ENCODE measurements at places on chromosomes 4 and X.

DNA sequence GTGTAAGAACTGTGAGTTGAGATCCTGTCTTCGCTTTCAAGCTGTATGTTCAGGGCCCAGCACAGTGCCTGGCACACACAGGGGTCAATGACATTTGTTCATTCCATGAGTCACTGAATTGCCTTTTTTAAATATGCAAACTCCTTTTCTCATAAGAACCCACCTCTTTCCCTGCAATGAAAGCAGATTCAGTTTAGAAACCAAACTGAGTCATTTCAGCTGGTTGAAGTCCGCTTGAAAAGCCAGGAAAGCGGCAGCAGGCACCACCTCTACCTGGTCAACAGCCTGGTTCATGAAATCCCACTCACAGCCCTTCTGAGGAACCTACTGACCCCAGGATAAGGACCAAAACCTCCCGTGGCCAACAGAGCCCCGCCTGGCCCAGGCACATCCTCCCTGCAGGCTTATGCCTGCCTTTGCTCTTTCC lies 4.5 kb upstream of the C1QTNF7 start:
- no peak for DNase-seq

GRCh38 chr4:106266201-106266600 lies 49.8 kb downstream of the TBCK start:
- no peak for DNase-seq

DNA sequence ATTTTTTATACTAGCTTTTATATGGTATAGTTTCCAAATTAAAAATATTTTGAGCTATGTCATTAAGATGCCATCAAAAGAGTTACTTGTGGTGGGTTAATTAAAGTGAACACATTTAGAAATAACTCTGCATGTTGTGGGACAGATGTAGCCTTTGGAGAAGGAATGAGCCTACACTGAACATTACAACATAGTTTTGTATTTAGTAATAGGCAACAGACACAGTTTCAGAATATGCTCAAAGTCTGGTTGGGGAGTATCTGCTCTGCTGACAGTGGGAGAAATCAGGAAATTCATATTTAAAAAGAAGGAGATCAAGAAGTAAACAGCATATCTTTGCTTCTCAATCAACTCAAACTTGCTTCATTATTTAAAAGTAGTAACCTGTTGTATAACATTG lies 23.7 kb downstream of the EMCN start:
- DNase-seq, result no peak

DNA sequence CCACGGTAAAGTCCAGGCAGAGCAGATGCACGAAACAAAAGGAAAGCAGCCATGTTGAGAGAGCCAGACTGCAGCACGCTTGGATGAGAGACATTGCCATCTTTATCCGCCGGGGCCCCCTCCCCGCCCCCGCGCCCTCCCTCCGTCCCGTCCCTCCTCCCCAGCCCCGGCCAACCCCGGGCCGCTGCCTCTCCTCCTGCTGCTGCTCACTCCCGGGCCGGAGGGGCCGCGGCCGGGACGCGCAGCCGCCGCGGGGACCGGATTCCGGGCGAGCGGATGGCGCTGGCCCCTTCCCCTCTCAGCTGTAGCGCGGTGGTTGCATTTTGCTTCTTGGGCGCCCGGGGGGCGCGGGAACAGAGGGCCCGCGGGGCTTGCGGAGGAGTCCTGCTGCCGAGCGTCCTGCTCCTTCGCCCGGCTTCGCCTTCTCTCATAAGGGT lies 542 bp downstream of the RNF150 start:
- DNase-seq, result no peak

DNA sequence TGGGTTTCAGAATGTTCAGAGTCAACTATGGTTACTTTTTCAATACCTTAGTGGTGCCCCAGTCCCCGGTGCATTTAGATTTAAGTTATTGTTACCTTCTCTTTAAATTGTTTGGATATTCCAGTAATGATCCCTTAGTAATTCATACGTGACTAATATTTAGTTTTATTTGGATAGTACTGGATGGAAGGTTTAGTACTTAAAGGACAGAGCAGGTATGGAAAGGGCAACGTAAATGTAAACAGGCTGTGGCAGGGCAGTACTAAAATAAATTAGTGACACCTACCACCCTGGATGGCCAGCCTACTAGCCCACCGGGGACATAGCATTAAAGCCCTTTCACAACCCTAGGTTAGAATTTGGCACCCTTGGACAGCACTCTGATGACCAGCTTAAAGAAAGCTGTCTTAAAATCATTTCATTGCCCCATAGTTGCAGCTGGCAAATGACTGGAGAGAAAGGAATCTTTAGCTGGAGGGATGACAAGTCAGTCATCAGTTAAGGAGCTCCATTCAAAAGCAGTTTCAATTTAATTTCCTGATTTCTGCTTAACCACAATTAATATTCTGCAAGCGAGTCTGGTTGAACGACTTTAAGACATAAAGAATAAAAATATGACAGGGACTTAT lies 16.4 kb downstream of the PLP1 start:
- DNase-seq, result no peak

DNA sequence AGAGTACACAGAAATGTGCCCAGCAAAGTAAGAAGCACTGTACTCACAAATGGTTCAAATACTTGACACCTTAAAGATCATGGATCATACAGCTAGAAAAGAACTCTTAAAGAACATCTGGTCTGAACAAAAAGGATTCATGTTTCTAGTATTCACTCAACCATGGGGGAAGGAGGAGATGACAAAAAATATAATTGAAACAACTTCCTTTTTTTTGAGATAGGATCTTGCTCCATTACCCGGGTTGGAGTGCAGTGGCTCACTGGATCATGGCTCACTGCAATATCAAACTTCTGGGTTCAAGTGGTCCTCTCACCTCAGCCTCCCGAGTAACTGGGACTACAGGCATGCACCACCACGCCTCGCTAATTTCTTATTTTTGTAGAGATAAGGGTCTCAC lies 6.0 kb downstream of the DHX15 start:
- DNase-seq, result no peak

DNA sequence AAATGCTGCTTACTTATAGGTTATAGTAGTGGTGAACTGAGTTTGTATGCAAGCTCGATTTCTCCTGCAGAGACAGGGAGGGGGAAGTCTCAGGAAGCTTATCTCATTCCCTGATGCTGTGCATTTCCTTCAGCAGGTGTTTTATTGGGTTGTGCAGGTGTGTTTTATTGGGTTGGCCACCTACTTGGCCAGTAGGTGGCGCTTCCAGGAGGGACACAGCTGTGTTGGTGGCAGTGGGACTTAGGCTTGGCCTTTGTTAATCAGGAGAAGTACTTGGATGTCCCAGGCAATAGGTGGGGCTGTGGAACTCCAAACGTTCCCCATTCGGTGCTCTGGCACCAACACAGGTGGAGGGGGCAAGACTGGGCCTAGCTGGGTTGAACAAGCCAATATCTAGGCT lies 196.0 kb upstream of the DCAF8L1 start:
- DNase-seq, result no peak

DNA sequence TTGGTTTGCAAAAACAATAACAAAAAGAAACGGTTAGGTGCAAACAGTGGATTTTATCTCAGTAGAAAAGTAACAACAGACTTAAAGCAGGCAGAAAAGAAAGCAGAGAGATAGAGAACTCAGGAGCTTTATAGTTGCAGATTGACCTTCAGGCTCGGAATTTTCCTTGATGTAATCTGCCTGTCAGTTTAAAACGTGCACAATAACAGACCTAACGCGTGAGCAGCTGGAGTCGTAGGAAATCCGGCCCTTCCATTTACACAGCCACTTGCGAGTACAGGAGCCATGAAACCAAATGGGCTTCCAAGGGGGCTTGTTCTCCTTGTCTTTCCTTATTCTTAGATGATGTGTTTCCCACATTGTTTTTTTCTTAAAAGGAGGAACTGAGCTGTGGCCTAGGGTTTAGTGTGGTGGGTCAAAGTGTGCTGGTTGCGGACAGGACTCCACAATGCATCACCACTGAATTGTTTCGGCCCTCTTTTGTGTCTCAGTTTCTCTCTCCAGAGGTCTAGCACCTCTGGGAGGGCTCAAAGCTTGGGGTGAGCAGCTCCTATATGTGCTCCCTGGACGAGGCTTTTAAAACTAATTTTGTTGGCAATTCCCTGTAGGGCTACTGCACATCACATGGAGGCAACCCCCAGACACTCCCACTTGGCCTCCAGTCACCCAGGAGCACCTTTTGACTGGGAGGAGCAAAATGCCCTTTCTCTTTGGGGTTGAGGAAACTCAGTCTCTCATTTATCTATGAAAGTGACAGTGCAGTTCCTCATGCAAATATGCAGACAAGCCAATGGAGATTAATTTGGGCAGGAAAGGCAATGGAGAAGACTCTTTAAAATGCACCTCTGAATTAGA lies 13.9 kb upstream of the MPP1 start:
- DNase-seq, result no peak

DNA sequence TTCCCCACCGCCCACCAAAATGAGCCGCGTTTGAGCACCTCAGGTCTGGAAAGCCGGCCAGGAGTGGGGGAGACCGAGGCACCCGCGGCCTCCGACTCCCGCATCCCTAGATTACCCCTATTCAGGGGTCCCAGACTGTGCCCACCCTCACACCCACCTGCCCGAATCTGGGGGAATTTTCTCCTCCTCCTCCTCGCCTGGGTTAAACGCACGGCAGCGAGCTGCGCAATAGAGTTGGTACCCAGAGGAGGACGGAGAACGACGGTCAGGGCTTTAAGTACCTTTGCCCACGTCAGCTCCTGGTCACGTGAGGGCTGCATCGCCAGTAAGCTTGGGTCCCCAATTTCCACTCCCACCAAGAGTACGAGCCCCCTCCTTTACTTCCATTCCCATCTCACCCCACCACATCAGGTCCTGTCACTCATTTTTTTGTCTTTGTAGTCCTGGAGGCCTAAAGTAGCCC lies at the start of gene ARMCX2:
TSS of gene ARMCX2 (minus strand) at position 250 of the 463 bp plus-strand sequence. CDS start 2,262 bp downstream, outside the sequence.
- no peak for DNase-seq

DNA sequence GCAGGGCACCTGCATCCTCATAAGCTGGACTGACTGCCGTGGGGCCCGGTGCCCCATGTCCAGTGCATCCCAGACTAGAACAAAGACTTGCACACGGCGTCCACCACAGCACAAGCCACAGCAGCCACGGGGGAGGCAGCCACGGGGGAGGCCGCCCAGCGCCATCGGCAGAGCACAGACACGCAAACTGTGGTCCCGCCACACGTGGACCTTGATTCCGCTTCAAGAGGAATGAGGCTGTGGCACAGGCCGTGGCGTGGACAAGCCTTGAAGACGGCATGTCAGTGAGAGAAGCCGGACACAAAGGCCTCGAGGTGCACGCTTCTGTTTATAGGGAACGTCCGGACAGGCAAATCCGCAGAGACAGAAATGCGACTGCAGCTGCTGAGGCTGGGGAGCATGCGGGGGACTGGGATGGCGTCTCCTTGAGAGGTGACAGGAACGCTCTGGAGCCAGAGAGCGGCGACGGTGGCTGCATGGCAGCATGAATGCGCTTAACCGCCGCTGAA lies 10.1 kb upstream of the CPLX1 start:
- DNase-seq, result no peak

DNA sequence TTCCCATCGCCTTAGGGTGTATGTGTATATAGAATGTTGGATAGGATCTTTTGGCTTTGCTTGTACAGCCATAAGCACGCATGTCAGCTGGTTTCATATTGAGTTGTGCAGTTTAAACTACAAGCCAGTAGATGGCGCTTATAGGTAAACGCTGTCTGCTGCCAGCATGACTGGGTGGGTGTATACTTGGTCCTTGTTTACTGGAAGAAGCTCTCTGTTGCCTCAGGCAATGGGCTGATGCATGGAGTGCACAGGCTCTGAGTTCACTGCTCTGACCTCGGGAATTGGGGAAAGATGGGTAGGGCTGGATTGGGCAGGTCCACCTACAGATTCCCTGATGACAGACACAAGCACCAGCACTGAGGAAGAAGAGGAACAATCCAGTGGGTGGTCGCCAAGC lies 831.5 kb downstream of the STIM2 start:
- no peak for DNase-seq

GRCh38 chrX:18654875-18655836 lies 16.8 kb downstream of the RS1 start:
- DNase-seq, result no peak

GRCh38 chr4:107037199-107037584 lies 1.1 kb upstream of the DKK2 start:
- no peak for DNase-seq

Measured in activated effector memory CD4-positive, alpha-beta T cell treated with anti-CD3 and anti-CD28 coated beads, Interleukin-2, amount 50 U/mL, for 16 hours (primary cell).